ENCODE measurements at places on chromosomes 7 and 10.

DNA sequence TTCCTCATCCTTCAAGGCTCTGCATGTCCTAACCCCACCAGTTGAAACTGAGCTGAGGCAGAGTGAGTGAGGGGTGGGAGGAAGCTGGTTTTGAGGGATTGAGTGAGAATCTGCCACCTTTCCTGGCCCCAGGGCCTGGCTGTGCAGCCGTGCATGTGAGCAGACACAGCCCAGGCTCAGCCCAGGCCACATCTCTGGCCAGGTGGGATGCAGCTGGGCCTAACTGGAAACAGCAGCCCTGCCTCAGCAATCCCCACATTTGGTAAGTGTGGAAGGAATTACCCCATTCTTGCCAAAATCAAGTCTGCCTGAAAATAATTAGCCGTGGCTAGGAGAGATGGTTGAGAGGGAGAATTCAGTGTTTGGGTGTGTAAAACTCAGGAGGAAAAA, 116.6 kb downstream of the NEURL1 start:
- DNase-seq = no peak

DNA sequence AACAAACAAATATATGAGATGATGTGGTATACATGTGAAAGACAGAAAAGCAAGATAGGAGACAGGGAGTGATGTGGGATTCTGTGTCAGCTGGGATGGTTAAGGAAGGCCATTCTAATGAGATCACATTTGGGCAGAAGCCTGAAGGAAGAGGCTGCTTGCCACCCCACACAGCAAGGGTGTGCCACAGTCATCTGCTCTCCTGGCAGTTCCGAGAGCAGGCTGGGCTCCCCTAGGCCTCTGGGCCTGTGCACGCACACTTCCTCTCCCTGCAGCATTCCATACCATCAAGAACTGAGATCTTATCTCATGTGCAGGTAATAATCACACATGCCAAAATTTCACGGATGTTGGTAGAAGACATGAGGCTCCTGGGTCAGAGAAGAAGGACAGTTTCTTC, 43.1 kb downstream of the SYPL1 start:
- no peak for DNase-seq

GRCh38 chr10:3963191-3963673, 178.2 kb upstream of the KLF6 start:
- DNase-seq = no peak

DNA sequence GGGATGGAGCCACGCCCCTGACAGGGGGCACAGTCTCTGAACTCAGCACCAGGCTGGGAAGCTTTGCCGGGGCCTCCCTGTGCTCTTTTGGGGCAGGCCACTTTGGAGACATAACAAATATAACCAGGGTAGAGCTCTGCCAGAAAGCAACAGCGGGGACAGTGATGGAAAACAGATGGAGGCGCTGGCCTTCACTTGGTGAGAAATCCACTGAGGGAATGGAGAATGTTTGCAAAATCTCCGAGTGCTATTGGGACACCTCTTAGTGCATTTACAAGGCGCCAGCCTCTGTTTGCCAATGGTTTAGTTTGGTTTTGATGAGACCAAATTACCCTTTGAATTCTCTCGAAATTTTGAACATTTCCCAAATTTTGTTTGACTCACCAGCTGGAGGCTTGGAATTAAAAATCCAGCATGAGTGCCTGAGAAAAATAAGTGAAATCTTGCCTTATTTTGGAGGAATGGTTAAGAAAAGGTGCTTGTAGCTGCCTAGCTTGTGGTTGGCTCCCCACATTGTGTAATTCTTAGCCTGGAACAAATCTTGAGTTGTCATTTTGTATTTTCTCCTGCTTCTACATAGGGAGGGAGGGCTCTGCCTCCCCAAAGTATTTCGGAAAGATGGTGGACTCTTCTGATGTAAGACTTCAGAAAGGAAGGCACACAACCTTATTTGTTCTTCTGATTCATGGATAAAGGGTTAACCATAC, 980.5 kb downstream of the LRMDA start:
- no peak for DNase-seq

- no peak for DNase-seq
Measured at GRCh38 chr7:55365205-55365674, at the start of gene LANCL2. Gene LANCL2 (plus strand): TSS chr7:55365337. CDS start chr7:55366026, 689 bp downstream.

GRCh38 chr7:83153419-83153818, 9.3 kb downstream of the PCLO start:
- DNase-seq = no peak

DNA sequence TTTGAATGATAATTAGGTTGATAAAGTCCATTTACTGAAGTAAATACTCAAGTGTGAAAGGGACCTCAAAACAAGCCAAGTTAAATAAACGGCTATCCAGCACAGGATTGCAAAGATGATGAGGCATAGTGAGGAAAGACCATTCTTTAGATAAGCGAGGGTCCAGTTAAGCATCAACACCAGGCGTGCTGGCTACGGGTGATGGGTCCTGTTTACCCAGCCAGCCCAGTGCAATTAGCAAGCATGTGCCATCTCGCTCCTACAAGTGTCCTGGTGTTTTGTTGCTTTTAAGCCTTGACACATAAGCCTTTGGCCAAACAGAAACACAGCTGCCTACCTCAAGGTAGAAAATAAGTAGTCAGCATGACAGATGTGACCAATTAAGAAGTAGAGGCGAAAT, 7.1 kb downstream of the NEBL start:
- DNase-seq = no peak

- no peak for DNase-seq
Measured at GRCh38 chr10:8312781-8313180, 258.3 kb downstream of the GATA3 start.

GRCh38 chr10:93815304-93816096, 57.8 kb downstream of the LGI1 start:
- DNase-seq = no peak

GRCh38 chr7:575425-576366, 56.0 kb upstream of the PDGFA start:
- no peak for DNase-seq

DNA sequence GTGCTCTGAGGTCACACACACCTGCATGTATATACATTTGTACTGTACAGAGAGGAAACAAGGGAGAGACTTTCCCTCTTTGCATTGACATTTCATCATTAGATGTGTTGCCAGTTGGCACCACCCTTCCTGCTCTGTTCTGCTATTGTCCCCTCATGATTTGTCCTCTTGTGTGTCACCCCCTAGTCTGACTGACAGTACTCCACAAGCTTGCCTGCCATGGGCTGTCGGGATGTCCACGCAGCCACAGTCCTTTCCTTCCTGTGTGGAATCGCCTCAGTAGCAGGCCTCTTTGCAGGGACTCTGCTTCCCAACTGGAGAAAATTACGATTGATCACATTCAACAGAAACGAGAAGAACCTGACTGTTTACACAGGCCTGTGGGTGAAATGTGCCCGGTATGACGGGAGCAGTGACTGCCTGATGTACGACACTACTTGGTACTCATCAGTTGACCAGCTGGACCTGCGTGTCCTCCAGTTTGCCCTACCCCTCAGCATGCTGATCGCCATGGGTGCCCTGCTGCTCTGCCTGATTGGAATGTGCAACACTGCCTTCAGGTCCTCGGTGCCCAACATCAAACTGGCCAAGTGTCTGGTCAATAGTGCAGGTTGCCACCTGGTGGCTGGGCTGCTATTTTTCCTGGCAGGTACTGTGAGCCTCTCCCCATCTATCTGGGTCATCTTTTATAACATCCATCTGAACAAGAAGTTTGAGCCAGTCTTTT, 9.4 kb downstream of the CLDN12 start:
- DNase-seq = no peak

DNA sequence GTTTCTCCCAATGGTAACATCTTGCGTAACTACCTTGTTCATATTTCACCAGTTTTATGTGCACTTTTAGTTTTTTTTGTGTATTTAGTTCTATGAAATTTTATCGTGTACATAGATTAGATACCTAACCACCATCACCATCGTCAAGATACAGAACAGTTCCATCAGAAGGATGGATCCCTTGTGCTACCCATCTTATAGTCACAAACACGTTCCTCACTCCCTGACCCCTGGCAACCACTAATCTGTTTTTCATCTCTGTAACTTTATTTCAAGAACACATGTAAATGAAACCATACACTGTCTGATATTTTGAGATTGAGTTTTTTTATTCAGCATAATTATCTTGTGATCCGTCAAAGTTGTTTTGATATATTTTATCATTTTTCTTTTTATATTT, 29.9 kb downstream of the FANK1 start:
- no peak for DNase-seq

- no peak for DNase-seq
Measured at GRCh38 chr10:91589015-91589657, 43.7 kb downstream of the PPP1R3C start.

- no peak for DNase-seq
Measured at GRCh38 chr10:87546210-87546609, 41.5 kb downstream of the MINPP1 start.
